Fibroblast of the aortic adventitia (primary cell): ENCODE measurements at places on chromosomes 2 and 18. TPM values are rescaled to one million over a fixed set of nuclear protein-coding genes. Genes with fewer than 3 reads are reported as not detected.

Gene CLEC4F
- total RNA-seq, result not detected in 2 replicates

Gene POTEC
- total RNA-seq, result under 0.01 TPM in 1 of 2 replicates, not detected in the other

Gene EFEMP1
- 652 and 1,009 TPM in 2 replicates for total RNA-seq

Gene SKOR2
- total RNA-seq, result not detected in 2 replicates

Gene ANKRD30B
- total RNA-seq, result 0.36 and 2.7 TPM in 2 replicates

Gene TUBA3E
- not detected in 2 replicates for total RNA-seq

Gene NYAP2
- total RNA-seq, result not detected in 2 replicates

Gene TCF23
- total RNA-seq, result 2.3 TPM in 1 of 2 replicates, not detected in the other

Gene KIAA2012
- total RNA-seq, result not detected in 2 replicates

Gene FABP1
- total RNA-seq, result not detected in 2 replicates

Gene CCDC74B
- total RNA-seq, result 9.7 and 12.2 TPM in 2 replicates

Gene GKN2
- total RNA-seq, result not detected in 2 replicates

Gene SS18
- 22.2 and 103 TPM in 2 replicates for total RNA-seq

Gene SLC9A4
- not detected in 2 replicates for total RNA-seq

Gene ITPRID2
- 101 and 286 TPM in 2 replicates for total RNA-seq

Gene C2orf78
- total RNA-seq, result not detected in 2 replicates

Gene MEP1B
- not detected in 2 replicates for total RNA-seq

Gene FBXO36
- total RNA-seq, result 1.6 and 5.5 TPM in 2 replicates

Gene MSTN
- total RNA-seq, result 0.08 and 0.18 TPM in 2 replicates

Gene ZNF804A
- 4.7 and 12.9 TPM in 2 replicates for total RNA-seq

Gene DCDC2C
- not detected in 2 replicates for total RNA-seq

Gene CD8B2
- not detected in 2 replicates for total RNA-seq
